ENCODE measurements at places on chromosomes 2 and 18. TPM values are rescaled to one million over a fixed set of nuclear protein-coding genes. Genes with fewer than 3 reads are reported as not detected.

GRCh38 chr2:57864926-57865325 is 181.7 kb upstream of the VRK2 start:
- DNase-seq: no peak

GRCh38 chr2:43169099-43169945 is 57.1 kb downstream of the ZFP36L2 start:
- DNase-seq: no peak

GRCh38 chr2:191617575-191617974 is 60.4 kb upstream of the NABP1 start:
- no peak for DNase-seq

DNA sequence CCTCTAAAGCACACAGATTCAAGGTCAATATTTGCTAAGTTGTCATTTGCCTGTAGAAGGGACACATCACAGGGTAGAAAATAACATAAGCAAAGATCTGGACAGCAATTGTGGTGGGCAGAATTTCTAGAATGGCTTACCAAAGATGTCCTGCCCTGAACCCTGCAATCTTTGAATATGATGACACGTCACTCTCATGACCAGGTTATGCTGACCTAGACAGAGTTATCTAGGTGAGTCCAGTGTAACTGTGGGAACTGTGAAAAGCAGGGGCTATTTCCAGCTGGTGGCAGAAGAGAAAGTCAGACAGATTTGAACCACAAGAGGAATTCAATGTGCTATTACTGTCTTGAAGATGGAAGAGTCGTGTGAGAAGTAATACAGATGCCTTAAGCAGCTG is 112.3 kb upstream of the CNGA3 start:
- DNase-seq: no peak

DNA sequence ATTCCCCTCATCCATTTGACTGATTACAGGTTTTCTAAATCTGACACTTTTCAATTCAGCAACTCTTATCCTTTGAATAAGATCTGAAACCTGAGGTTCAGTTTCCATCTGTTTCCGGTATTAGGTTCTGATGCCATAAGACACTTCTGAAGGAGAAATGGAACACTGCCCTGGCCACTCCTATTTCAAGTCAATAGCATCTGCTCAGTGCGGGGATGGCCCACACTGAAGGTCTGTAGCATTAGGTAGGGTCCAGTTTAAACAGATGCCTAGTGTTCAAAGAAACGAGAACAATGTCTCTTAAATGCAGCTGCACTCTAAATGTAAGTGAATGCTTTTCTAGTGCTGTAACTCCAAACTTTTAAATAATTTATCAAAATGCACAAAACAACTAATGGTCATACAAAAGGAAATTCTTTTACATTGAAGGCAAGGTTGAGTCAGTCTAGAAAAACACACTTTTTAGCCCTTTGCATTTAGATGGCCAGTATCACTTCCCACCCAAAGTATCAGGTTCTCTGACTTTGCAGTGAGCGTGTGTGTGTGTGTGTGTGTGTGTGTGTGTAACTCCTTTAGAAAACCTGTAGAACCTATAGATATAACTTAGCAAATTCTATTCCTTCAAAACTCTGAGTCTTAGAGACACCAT is 78.2 kb downstream of the STK39 start:
- DNase-seq: no peak

- DNase-seq: peak; percentile 85
Measured at GRCh38 chr18:76412010-76412817, 82.8 kb downstream of the ZNF516 start.

DNA sequence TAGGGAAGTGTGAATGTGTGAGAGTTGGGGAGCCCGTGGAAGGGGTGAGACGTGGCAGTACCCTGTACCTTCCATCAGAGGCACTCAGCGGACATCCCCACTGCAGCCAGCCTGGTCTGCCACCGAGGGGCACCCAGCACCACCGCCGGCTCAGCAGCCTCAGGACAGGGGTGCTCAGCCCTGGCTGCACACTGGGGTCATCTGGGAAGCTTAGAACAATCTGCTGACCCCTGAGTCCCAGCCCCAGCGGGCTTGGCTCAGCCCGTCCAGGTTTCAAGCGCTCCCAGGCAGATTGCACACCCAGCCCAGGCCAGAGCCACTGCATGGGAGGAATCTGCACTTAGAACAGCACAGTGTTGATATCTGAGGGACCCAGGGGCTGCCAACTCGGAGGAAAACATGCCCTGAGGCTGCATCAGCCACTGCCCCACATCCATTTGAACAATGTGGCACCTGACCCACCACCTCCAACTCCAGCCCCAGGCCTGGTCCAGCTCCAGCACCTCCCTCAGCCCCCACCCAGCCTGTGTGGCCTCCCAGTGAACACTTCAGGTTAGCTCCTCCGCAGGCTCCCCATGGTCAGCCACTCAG is 147.1 kb upstream of the OTOS start:
- peak; percentile 74 for DNase-seq

DNA sequence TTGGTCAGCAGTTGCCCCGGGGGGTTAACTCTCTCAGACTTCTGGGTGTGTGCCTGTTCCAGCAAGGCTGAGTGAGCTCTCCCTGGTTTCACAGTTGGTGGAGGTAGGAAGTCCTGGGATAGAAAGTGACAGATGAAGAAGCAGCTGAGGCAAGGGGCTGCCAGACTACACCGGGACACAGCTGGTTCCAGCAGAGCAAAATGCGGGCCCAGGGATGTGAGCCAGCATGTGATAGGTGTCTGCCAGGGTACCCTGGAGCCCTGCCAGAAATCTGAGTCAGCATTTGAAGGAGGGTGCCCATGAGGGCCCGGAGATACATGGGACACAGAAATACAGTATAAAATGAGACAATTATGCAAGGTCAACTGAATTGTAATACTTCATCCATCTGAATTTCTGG is 79.3 kb upstream of the LGALSL start:
- DNase-seq: no peak

GRCh38 chr18:51337406-51337805 is 139.9 kb upstream of the MEX3C start:
- DNase-seq: no peak

- no peak for DNase-seq
Measured at GRCh38 chr2:172153156-172153555, 50.5 kb upstream of the DLX2 start.

DNA sequence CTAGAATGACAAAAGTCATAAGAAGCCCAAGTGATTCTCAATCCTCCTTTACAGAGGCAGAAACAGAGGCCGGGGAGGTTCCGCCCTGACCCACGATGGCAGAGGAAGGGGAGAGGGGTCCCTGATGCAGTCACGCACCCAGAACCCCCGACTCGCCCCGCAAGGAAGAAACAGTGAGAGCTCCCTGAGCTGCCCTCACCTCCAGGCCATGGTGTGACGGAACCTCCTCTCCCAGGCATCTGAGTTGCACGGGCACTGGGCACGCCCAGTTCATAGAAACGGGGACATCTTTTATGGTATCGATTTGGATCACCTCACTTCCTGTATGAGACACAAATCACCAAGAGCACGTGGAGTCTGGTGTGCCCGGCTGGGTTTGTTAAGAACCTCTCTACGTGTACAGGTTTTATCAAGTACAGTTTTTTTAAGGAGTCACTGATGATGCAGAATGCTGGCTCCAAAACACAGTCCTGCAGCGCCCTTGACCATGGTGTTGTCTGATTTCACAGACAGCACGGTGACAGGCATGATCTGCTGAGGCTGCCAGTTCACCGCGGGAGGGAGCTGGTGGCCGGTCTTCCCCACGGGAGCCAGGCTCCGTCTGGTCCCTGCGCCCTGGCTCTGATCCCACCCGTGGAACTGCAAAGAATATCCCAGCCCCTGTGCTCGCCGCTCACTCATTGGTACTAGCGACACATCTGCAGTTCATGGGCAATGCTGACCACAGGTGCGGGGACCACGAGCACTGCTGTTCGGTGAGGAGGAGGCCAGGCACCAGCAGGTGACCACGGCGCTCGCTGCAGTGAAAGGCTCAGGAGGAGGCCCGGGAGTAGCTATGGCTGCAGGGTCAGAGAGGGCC is 35.6 kb downstream of the PXDN start:
- DNase-seq: peak; percentile 16

DNA sequence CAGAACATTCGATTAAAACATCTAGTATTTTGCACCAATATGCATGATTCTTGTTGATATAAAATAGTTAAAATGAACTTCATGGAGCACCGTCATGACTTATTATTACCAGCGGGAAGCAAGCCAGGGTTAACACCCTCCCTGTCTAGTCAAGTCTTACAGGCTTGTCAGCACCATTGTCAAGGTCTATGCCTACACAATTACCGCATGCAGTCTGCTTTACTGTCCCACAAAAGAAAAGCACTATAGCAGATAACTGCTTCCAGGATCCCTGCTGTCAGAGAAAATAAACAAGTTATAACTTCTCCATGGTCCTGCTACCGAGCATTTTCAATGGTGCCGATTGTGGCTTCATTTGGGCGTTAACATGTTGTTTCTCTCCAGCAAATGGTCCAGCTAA is 968.0 kb upstream of the FAM98A start:
- no peak for DNase-seq

Gene EML6
- total RNA-seq: 3.7 TPM

Gene SEC11C
- total RNA-seq: 19.5 TPM

Gene B3GNT7
- total RNA-seq: 1.7 TPM

Gene ARHGAP25
- total RNA-seq: 9.6 TPM

Gene GNLY
- not detected for total RNA-seq

Gene MCEE
- 19.0 TPM for total RNA-seq

Gene DLX1
- total RNA-seq: 1.4 TPM

Gene PDE11A
- total RNA-seq: 1.2 TPM

Gene TUBA3E
- total RNA-seq: not detected

Gene ARL4C
- 51.8 TPM for total RNA-seq

Gene ADD2
- total RNA-seq: 1.2 TPM

Gene DSG3
- 124 TPM for total RNA-seq

All from lower leg skin (tissue), 4 donors.